ENCODE measurements at places on chromosomes 3 and 15. TPM values are rescaled to one million over a fixed set of nuclear protein-coding genes. Genes with fewer than 3 reads are reported as not detected.

Gene CHRM5
- total RNA-seq, result not detected

Gene SLC28A2
- not detected for total RNA-seq

Gene STRIT1
- not detected for total RNA-seq

Gene CSPG4
- 73.2 TPM for total RNA-seq

Gene RTP4
- total RNA-seq, result 0.07 TPM

Gene DNAH1
- 0.42 TPM for total RNA-seq

Gene BMF
- total RNA-seq, result 0.78 TPM

Gene CTXN2
- not detected for total RNA-seq

Gene SPESP1
- 4.7 TPM for total RNA-seq

Gene GBE1
- total RNA-seq, result 13.9 TPM

Gene ADCY5
- not detected for total RNA-seq

Gene RCCD1
- total RNA-seq, result 24.5 TPM

Gene NXPE3
- 6.0 TPM for total RNA-seq

Gene ARIH2
- total RNA-seq, result 55.1 TPM

Gene IFT57
- 32.3 TPM for total RNA-seq

Gene NEK10
- total RNA-seq, result not detected

Gene ZMYND10
- total RNA-seq, result 1.1 TPM

Gene C3orf33
- 2.8 TPM for total RNA-seq

Gene RHOV
- total RNA-seq, result 52.2 TPM

Gene MYO1E
- total RNA-seq, result 80.5 TPM

All from airway epithelial cell (primary cell).